ENCODE measurements at places on chromosomes 13 and 19.
A peak's percentile ranks its signal among the peaks of the same experiment; 100 is the strongest.

GRCh38 chr19:18894254-18895037 lies 1.5 kb downstream of the CERS1 start:
- no peak for DNase-seq

DNA sequence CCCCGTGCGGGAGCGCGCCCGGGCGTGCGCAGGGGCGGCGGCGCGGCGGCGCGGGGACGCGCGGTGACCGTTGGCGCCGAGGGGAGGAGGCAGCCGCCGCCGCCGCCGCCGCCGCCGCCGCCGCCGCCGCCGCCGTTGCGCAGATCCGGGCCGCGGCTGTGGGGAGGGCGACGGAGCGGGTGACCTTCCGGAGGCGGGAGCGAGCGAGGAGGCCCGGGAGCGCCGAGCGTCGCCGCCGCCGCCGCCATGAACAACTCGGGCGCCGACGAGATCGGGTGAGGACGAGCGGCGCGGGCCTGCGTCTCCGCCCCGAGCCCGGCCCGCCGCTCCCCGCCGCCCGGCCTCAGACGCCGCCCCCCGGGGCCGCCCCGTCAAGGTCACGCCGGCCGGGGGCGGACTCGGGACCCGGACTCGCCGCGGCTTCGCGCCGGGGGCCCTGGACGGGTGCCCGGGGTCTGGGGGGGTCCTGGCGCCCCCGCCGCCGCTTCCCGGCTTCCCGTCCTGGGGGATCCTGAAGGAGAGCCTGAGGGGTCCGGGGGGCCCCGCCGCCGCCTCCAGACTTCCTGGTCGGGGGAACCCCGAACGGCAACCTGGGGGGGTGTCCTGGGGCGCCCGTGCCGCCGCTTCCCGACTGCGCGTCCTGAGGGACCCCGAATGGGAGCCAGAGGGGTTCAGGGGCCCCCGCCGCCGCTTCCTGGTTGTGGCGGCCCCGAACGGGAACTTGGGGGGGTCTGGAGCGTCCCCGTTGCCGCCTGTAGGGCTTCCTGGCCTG lies at the start of gene DAZAP1:
TSS of gene DAZAP1 (plus strand) at position 59 of the 772 bp plus-strand sequence. CDS start at position 247, 188 bp downstream.
- peak; percentile 22 for DNase-seq

DNA sequence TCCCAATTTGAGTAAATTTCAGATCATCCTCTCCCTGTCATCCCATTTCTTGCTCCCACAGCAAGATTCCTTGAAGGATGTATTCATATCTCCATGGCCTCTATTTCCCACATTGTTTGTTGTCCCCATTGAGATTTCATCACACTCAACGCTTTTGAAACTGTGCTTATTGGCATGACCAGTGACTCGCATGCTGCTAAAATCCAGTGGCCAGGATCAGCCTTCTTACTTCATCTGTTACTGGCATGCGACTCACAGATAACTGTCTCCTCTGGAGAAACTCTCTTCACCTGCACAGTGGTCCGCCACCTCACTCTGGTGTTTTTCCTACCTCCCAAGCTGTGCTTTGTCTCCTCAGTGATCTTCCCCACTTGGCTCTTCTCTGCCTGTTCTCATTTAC lies 95.8 kb downstream of the WASF3 start:
- DNase-seq: no peak

DNA sequence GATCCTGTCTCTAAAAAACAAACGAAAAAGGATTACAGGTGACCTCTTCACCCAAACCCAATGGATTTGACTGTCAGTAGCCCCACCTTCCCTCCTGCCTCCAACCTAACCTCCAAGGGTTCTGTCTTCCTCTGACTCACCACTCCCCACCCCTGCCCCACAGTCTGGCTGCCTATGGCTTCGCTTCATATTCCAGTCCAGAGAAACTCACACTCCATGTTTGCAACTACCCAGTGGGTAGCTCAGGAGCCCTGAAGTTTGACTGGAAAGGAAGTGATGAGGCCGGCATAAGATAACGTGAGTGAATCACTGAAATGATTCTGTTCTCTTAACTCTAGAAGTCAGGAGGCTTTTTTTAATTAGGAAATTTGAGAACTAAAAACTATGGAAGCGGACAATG lies 303.9 kb downstream of the FOXO1 start:
- DNase-seq: no peak

GRCh38 chr19:47110521-47111005 lies 3.0 kb downstream of the ZC3H4 start:
- DNase-seq: peak; percentile 46

- DNase-seq: no peak
Measured at GRCh38 chr13:83975655-83976165, 93.4 kb upstream of the SLITRK1 start.

- no peak for DNase-seq
Measured at GRCh38 chr19:262125-262524, 29.1 kb downstream of the PLPP2 start.

GRCh38 chr19:47357788-47358680 lies 8.9 kb downstream of the DHX34 start:
- DNase-seq: no peak

- no peak for DNase-seq
Measured at GRCh38 chr13:94444826-94445225, 34.7 kb downstream of the DCT start.

GRCh38 chr13:113378825-113379224 lies 14.9 kb upstream of the GRTP1 start:
- no peak for DNase-seq

DNA sequence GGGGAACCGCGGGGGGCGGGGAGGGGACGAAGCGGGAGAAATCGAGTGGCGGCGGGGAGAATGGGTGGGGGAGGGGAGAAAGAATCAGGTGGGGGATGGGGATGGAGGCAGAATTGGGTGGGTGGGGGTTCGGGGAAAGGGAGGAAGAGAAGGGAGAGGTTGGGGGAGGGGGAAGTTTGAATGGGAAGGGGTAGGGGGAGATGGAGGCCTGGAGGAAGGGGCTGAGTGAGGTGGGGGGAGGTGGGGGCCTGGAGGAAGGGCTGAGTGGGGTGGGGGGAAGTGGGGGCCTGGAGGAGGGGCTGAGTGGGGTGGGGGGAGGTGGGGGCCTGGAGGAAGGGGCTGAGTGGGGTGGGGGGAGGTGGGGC lies 403 bp upstream of the ADAMTS10 start:
- DNase-seq: no peak

GRCh38 chr19:42366673-42367072 lies 23.4 kb downstream of the CNFN start:
- no peak for DNase-seq

GRCh38 chr19:14333101-14333871 lies 48.0 kb upstream of the ADGRE5 start:
- DNase-seq: peak; percentile 9

DNA sequence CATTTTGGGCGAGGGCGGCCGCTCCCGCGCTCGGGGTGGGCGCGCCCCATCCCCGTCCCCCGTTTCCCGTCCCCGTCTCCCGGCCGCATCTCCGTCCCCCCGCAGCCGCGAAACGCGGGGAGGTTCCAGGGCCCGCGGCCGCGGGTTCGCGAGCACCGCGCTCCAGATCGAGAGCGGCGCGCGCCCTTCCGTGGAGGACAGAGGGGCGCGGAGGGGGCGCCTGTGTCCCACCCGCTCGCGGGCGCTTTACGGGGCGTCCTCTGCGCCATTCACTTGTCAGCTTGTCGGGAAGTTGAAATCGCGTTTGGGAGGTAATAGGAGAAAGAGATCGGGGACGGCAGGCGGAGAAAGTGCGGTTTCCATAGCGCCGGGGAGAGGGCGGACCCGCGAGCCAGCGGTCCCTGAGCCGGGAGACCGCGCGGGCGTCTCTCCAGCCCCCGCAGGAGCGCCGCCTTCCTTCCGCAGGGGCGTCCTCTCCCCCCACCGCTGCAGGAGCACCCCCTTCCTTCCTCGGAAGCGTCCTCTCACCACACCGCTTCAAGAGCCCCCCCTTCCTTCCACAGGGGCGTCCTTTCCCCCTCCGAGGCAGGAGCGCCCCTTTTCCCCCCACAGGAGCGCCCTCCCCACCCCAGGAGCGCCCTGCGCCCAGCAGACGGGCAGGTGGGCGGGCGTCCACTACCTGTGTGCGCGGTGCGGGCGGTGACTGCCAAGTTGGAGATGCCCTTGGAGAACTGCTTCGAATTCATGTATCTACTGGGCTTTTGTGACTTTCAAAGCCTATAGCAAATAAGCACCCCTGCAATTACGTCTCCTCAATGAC lies 962 bp upstream of the IRS2 start:
- DNase-seq: no peak

- DNase-seq: peak; percentile 89
Measured at GRCh38 chr19:3821857-3822364, 35.7 kb upstream of the MATK start.

DNA sequence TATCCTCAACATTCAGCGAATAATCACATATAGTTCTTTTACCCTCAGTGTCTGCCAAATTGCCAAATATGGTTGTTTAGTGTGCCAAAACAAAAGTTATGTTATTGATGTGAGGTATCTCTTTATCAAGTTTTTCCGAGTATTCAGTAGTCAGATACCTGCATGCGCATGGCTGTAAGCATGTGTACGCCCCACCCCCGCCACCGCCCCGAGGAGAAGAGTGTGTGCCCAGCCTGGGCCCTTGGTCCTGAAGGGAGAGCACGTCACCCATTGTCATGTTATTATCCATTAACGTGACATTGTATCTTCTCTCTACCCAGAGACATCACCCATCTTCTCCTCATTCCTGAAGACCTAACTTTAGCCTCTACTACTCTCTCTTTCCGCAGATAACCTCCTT lies 147.0 kb downstream of the SHISA2 start:
- no peak for DNase-seq
